ENCODE measurements at places on chromosomes 7 and 10. TPM values are rescaled to one million over a fixed set of nuclear protein-coding genes. Genes with fewer than 3 reads are reported as not detected.

Gene MYO3A
- 12.8 TPM for total RNA-seq

Gene TRIL
- total RNA-seq = 4.6 TPM

Gene MCM10
- total RNA-seq = 3.1 TPM

Gene ITIH2
- 194 TPM for total RNA-seq

Gene CRYGN
- not detected for total RNA-seq

Gene OPN1SW
- total RNA-seq = not detected

Gene PRR15
- 53.3 TPM for total RNA-seq

Gene RTKN2
- total RNA-seq = 6.6 TPM

Gene OPN4
- total RNA-seq = not detected

Gene ANKRD61
- not detected for total RNA-seq

Gene HOXA5
- 0.70 TPM for total RNA-seq

GRCh38 chr10:132461683-132462231 is 64.8 kb downstream of the PWWP2B start:
- H3K27me3 ChIP-seq = no peaks in the 10 kb centered on the region
- H3K4me1 ChIP-seq = peaks cover 30% of the 10 kb centered on the region
- H3K27ac ChIP-seq = no peak overlapping the region

GRCh38 chr7:77216181-77216845 is 16.7 kb upstream of the FGL2 start:
- H3K27ac ChIP-seq = no peak overlapping the region
- no peak for DNase-seq
- no peaks in the 10 kb centered on the region for H3K4me1 ChIP-seq
- H3K4me3 ChIP-seq = no peak overlapping the region

GRCh38 chr7:94190599-94191061 is 186.5 kb upstream of the BET1 start:
- H3K4me1 ChIP-seq = no peaks in the 10 kb centered on the region
- no peaks in the 10 kb centered on the region for H3K27me3 ChIP-seq
- no peak overlapping the region for H3K4me3 ChIP-seq
- H3K27ac ChIP-seq = no peak overlapping the region
- DNase-seq = peak; percentile 50

- peaks cover 10% of the 10 kb centered on the region for H3K4me1 ChIP-seq
- no peak for DNase-seq
- no peaks in the 10 kb centered on the region for H3K27me3 ChIP-seq
- H3K4me3 ChIP-seq = no peak overlapping the region
- no peak overlapping the region for H3K27ac ChIP-seq
Measured at GRCh38 chr10:125164421-125164820, 4.1 kb upstream of the CTBP2 start.

DNA sequence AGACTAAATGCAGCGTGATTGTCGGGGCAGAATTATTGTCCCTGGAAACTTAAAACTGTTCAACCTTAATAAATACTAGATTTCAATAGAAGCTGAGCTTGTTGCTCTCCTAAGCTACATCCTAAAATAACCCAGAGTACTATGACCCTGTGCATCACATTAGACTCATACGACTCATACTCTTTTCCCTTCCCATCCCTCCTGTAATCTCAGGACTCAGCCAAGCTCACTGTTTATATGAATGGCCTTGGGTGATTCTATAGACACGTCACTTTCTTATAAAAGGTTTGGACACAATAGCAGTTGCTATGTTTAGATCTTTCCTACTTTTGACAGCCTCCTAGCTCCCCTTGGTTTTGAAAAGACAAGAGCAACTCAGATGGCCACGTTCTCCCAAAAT is 17.2 kb downstream of the TCF7L2 start:
- H3K36me3 ChIP-seq = peaks cover 6% of the 10 kb centered on the region
- H3K27ac ChIP-seq = no peak overlapping the region

- no peak for DNase-seq
- no peaks in the 10 kb centered on the region for H3K36me3 ChIP-seq
- H3K27me3 ChIP-seq = no peaks in the 10 kb centered on the region
Measured at GRCh38 chr10:30088178-30088577, 28.8 kb upstream of the JCAD start.

- H3K36me3 ChIP-seq = no peaks in the 10 kb centered on the region
- no peak overlapping the region for H3K27ac ChIP-seq
- DNase-seq = no peak
- H3K4me3 ChIP-seq = no peak overlapping the region
Measured at GRCh38 chr10:130770018-130770630, 541.4 kb downstream of the TCERG1L start.

- no peaks in the 10 kb centered on the region for H3K4me1 ChIP-seq
- H3K27me3 ChIP-seq = no peaks in the 10 kb centered on the region
- H3K36me3 ChIP-seq = no peaks in the 10 kb centered on the region
Measured at GRCh38 chr10:26543567-26544306, 105.6 kb downstream of the APBB1IP start.

GRCh38 chr10:71527135-71527534 is 130.4 kb downstream of the CDH23 start:
- no peak overlapping the region for H3K4me3 ChIP-seq
- H3K36me3 ChIP-seq = no peaks in the 10 kb centered on the region
- no peaks in the 10 kb centered on the region for H3K4me1 ChIP-seq
- no peaks in the 10 kb centered on the region for H3K27me3 ChIP-seq
- no peak for DNase-seq

DNA sequence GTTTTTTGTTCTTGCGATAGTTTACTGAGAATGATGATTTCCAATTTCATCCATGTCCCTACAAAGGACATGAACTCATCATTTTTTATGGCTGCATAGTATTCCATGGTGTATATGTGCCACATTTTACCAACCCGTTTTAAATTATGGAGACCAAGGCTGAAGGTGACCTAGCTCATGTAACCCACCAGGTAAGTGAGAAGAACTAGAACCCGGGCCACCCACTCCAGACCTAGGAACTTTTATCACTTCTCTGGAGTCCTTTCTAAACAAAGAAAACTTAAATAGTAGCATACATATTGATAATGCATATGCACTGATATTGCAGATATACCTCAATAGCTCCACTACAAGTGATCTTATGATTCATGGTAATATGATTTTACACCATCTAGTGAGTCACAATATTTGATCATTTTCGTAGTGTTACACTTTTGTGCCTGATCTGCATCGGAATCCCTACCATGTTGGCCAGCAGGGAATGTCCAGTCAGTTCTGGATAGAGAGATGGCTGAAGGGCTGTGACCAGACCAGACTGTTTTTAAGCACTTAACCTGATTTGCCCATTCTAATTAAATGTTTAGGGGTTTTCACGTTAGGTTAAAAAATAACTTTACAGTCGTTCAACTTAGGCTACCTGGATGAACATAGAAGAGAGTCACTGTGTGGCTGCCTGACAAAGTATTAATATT is 15.2 kb downstream of the CUZD1 start:
- DNase-seq = no peak
- H3K27me3 ChIP-seq = peaks cover 4% of the 10 kb centered on the region
- no peaks in the 10 kb centered on the region for H3K4me1 ChIP-seq
- H3K27ac ChIP-seq = no peak overlapping the region

- H3K4me1 ChIP-seq = no peaks in the 10 kb centered on the region
- H3K4me3 ChIP-seq = no peak overlapping the region
- H3K27me3 ChIP-seq = no peaks in the 10 kb centered on the region
- no peak for DNase-seq
- H3K27ac ChIP-seq = no peak overlapping the region
- no peaks in the 10 kb centered on the region for H3K36me3 ChIP-seq
Measured at GRCh38 chr10:48505394-48506112, 99.3 kb downstream of the ARHGAP22 start.

DNA sequence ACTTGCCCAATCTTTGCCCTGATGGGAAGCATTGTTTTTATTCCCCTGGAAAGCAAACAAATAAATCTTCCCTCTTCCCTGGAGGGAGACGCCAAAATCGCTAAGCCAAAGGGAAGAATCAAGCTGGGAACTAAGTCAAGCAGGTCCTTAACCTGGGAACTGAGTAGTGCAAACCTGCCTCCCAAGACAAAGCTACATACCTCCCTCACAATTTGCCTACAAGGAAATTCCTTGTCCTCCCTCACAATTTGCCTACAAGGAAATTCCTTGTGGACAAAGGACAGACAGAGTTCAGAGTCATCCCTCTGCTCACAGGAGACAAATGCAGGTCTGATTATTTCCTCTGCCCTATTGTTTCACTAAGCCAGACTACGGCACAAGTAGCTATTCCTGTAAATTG is 50.5 kb downstream of the SPOCK2 start:
- no peak overlapping the region for H3K4me3 ChIP-seq
- peak overlapping the region; percentile 70 for H3K27ac ChIP-seq
- H3K36me3 ChIP-seq = no peaks in the 10 kb centered on the region
- DNase-seq = no peak
- H3K27me3 ChIP-seq = no peaks in the 10 kb centered on the region

DNA sequence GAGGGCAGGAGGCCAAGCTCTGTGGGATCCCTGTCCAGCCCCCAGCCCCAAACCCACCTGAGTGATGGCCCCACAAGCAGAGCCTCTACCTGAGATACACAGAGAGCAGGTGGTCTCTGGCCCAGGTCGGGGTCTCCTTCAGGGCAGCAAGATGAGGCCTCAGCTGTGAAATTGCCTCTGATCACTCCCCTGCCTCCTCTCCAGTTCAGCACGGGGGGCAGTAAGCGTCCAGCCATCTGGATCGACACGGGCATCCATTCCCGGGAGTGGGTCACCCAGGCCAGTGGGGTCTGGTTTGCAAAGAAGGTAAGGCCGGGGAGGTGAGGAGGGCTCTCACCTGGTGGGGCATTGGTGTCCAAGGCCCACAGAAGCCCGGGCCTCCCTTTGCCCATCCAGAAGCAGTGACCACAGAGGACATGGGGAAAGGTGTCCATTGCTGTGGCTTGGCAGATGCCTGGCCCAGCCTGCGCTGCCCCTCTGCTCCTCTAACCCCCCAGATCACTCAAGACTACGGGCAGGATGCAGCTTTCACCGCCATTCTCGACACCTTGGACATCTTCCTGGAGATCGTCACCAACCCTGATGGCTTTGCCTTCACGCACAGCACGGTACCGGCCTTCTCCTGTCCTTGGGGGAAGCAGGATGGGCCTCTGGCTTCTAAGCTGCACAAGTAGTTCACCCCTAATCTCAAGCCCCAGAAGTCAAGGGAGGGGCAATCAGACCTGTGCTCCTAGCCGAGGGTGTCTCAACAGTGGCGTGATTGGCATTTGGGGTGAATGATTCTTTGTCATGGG is 3.1 kb downstream of the CPA1 start:
- H3K27me3 ChIP-seq = no peaks in the 10 kb centered on the region

GRCh38 chr7:40429826-40430225 is 295.0 kb downstream of the SUGCT start:
- H3K4me1 ChIP-seq = no peaks in the 10 kb centered on the region
- no peak for DNase-seq
- no peak overlapping the region for H3K4me3 ChIP-seq
- H3K27ac ChIP-seq = no peak overlapping the region

DNA sequence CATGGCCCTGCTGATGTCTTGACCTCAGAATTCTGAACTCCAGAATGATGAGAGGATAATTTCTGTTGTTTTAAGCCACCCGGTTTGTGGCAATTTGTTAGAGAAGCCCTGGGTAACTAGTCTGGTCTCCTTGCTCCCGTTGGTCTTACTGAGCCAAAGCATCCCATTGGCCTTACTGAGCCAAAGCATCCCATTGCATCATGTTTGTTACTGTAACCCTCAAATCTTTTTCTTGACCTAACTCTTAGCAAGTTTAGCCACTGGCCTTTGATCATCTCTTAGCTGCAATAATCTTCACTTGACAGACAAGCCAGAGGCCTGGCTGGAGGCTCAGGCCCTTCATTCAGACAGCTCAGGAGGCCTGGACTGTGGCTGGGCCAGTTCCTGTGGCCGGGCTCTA is 21.8 kb downstream of the TBXAS1 start:
- no peaks in the 10 kb centered on the region for H3K36me3 ChIP-seq
- H3K4me1 ChIP-seq = no peaks in the 10 kb centered on the region
- DNase-seq = no peak
- no peak overlapping the region for H3K4me3 ChIP-seq
- no peaks in the 10 kb centered on the region for H3K27me3 ChIP-seq

All from hepatocyte (in vitro differentiated cells).